ENCODE measurements at places on chromosomes 1 and 21. TPM values are rescaled to one million over a fixed set of nuclear protein-coding genes. Genes with fewer than 3 reads are reported as not detected.

The SFT2D2 gene
- 30.1 TPM for total RNA-seq

The MIXL1 gene
- not detected for total RNA-seq

The GJA9 gene
- total RNA-seq = not detected

The CAMTA1 gene
- total RNA-seq = 98.2 TPM

The HTR1D gene
- total RNA-seq = not detected

The CD1D gene
- total RNA-seq = 0.64 TPM

The WDR64 gene
- total RNA-seq = not detected

The ESRRG gene
- total RNA-seq = 0.72 TPM

The PSRC1 gene
- total RNA-seq = 39.4 TPM

The OR2L3 gene
- not detected for total RNA-seq

The SLFNL1 gene
- not detected for total RNA-seq

GRCh38 chr1:232983375-232983774 is 33.0 kb downstream of the NTPCR start:
- DNase-seq = no peak

GRCh38 chr1:36865602-36865900 is 168.8 kb downstream of the GRIK3 start:
- no peak for DNase-seq

- DNase-seq = no peak
These were observed 43.5 kb downstream of the PLA2G4A start for GRCh38 chr1:186872291-186872690.

DNA sequence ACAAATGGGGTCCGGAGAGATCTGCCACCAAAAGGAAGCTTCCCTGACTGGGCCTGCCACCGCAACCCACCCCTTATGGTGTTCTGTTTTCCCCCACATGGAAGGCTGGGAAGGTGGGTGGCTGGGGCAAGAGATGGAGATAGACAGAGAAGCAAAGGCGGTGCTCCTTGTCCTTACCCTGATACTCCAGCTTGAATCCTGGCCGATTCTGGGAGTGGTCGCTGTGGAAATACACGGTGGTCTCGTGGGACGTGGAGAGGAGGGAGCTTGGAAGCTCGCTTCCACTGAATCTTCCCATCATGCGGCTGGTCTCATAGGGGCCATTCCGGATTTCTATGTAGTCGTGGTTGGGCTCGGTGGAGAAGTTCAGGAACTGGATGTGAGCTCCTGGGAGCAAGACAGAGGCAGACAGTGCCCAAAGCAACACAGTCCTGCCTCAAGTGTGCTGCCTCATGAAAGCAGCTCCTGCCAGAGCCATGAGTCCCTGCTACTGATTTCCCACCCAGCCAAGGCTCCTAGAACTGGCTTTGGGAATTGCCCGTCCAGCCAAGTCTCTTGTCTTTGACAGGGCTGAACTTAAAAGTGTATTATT is 138.5 kb downstream of the ZSCAN20 start:
- no peak for DNase-seq

- DNase-seq = no peak
These were observed 723 bp upstream of the GNAI3 start for GRCh38 chr1:109547463-109548320.

DNA sequence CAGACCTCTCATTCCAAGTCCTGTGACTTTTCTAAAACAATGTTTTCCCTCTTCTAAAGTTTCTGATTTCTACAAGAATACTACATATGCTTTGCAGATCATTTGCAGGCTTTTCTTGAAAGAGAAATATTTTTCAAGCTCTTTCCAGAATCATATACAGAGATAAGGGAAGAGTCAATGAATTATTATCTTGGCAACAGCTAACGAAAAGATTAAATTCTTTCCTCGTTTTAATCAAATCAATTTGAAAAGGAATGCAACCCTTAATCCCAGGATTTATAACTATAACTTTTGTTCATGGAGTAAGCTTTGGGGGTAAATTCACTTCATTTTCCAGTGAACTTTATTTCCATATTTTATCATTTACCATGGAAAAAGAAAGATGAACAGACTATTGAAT is 6.9 kb downstream of the KRTAP11-1 start:
- no peak for DNase-seq

- no peak for DNase-seq
These were observed 197.7 kb downstream of the NRIP1 start for GRCh38 chr21:14866859-14867765.

- no peak for DNase-seq
These were observed 65.0 kb downstream of the LRRC40 start for GRCh38 chr1:70140343-70140742.

GRCh38 chr1:38261574-38261973 is 215.0 kb upstream of the POU3F1 start:
- no peak for DNase-seq

DNA sequence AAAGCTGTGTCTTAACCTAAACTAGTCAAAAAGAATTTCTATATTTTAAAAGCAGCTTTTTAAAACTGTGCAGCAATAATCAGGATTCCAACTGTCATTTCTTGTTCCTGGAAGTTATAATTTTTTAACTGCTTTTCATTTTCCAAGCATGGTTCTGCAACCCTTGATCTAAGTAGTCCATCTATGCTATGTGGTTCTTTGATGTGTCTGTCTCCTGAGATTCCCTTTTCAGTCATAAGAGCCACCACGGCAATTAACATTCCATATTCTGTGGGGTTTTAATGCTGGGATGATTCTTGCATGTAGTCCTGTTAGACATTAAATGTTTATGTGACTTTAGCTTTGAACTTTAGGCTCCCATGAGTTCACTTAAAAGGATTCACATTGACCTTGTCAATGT is 220.4 kb downstream of the TPR start:
- no peak for DNase-seq

- peak; percentile 68 for DNase-seq
These were observed 9.1 kb downstream of the CDKN2C start for GRCh38 chr1:50978852-50979781.

DNA sequence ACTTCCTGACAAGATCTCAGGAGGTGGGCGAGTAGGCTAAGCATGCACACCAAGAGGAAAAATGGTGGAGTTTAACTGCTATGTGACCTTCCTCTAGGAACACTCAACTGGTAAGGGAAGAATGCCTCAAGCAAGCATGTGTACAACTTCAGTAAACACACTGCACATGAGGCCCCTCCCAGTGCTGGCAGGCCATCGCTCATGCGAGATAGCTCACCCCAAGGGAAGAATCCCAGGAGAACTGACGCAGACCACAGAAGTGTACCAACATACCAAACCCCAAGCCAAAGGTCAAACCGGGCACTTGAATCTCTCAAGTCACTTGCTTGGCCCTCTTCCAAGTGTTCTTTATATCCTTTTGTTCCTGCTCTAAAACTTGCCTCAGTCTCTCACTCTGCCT is 40.5 kb upstream of the GALNT2 start:
- no peak for DNase-seq

DNA sequence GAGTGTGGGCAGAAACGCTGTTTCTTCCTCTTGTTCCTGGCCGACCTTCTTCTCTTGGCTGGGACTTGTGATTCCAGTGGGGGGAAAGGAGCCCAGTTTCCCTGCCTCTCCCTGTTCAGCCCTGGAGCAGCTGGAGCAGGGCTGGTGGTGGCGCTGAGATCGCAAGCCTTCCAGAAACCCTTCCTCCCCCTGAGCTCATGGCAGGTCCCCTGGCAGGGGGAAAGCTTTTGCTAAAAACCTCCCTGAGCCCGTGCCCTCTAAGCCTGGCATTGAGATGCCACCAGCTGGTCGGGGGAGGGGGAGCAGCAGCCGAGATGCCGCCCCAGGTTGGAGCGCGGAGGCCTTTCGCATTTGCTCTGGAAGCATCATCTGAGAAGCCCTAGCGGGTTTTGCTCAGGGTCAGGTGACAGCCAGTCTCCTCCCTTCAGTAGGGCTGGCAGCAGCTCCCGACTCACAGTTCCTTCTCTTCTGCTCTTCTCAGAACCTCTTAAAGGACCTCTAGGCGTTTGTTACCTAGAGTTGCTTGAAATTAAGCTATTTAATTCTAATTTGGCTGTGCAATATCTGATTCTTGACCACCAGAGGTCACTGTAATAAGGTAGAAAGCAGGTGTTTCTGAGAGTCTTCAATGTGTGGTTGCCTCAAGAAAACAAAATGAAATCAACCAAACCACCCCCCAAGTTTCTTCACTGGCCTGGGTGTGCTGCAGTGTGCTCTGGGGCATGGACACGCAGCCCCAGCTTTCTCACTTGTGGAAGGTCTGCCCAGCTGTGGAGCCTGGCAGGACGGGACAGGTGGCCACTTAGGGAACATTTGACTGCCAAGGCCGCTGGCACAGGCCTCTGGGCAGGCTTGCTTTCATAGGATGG is 257.3 kb downstream of the CAMTA1 start:
- DNase-seq = peak; percentile 9

DNA sequence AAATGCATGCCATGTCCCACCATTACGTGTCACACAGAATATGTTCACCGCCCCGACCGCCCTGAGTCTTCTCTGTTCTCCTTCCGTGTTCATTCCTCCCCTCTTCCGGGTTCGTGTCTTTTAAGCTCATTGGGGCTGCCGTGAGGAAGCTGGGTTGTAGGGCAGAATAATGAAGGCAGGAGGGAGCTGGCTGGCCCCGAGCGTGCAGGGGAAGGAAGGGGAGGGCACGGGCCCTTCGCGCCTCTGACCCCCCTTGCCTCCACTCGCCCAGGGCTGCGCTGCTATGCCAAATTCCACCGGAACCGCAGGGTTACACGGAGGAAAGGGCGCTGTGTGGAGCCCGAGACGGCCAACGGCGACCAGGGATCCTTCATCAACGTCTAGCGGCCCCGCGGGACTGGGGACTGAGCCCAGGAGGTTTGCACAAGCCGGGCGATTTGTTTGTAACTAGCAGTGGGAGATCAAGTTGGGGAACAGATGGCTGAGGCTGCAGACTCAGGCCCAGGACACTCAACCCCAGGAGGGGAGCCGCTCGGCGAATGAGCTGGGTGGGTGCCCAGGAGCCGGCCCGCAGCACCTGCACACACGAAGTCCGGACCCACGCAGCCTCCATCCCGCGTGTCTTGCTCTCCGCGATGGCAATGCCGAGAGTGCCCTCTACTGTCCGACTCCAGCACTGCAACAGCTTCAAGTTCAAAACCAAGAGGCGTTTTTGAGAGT is 16.5 kb upstream of the AGTRAP start:
- no peak for DNase-seq

- DNase-seq = peak; percentile 92
These were observed 233.1 kb downstream of the PAPPA2 start for GRCh38 chr1:176696109-176696508.

GRCh38 chr1:234878288-234878687 is 250.3 kb downstream of the TOMM20 start:
- no peak for DNase-seq

DNA sequence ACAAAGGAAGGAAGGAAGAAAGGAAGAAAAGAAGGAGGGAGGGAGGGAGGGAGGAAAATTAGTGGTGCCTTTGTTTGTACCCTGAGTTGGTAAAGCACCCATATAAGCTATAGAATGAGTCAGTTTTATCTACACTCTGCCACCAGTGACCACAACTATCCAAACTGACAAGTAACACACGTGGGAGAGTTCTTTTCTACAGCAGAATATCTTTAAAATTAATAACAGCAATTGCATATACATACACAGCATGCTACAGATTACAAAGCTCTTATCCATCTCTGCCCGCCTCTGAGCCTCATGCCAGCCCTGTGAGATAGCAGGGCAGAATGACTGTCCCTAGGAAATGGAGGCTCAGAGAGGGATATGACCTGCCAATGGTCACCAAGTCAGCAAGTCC is 20.3 kb downstream of the CDCP2 start:
- DNase-seq = no peak

- no peak for DNase-seq
These were observed 31.1 kb downstream of the PBX1 start for GRCh38 chr1:164589961-164590507.

GRCh38 chr1:97314685-97315084 is 593.1 kb downstream of the PTBP2 start:
- no peak for DNase-seq

GRCh38 chr1:145859491-145860023 is 676 bp upstream of the PIAS3 start:
- peak; percentile 73 for DNase-seq

- no peak for DNase-seq
These were observed 11.4 kb upstream of the TENT5C start for GRCh38 chr1:117594261-117594990.

DNA sequence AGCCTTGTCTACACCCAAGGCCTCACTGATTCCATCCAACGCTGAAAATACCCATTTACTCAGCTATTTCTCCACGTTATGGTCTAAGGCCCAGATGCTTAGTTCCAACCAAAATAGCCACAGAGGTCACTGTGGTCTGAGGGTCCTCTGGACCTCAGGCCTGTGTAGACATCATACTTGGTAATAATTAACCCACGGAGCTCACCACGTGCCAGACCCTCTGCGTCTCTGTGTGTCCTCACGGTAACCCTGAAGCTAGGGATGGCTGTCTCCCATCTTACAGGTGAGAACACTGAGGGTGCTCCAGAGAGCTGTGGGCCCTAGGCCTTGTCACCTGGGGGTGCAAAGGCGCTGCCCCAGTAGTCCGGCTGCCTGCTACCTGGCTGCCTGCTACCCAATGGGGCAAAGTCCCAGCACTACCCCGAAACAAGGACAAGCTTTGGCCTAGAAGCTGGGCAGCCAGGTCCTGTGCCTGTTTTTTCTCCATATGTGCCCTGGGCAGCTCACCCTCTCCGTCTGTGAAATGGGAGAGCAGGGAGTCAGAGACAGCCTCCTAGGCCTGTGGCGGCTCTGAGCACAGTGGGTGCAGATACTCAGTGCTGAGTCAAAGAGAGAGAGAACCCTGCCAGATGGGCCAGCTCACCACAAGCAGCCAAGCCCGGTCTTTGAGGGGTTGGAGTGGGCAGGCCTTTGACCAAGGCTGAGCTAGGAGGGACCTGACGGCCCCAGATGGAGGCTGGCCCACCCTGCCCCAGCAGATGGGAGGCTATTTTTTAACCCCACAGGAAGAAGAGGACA is 17.0 kb upstream of the RUNX3 start:
- no peak for DNase-seq

GRCh38 chr1:179952186-179952585 is 2.4 kb upstream of the CEP350 start:
- DNase-seq = no peak

DNA sequence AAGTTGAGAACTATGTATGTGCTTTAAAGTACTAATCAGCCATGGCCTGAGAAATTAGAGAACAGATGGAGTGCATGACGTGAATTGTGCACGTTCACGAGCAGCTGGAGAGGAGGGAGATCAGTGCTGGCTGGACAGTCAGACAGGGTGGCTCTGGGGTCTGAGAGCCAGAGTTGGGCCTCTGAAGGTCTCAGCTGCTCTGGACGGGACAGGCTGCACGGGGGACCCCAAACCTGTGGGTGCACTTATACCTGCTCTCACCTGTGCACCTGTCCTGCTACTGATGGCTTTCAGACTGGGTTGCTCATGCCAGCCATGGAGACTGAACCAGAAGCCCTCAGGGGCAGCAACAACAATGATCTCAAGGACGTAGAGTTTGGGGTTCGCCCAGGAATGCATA is 43.5 kb downstream of the UMODL1 start:
- DNase-seq = no peak

- DNase-seq = no peak
These were observed 11.8 kb upstream of the INPP5B start for GRCh38 chr1:37958690-37959089.

DNA sequence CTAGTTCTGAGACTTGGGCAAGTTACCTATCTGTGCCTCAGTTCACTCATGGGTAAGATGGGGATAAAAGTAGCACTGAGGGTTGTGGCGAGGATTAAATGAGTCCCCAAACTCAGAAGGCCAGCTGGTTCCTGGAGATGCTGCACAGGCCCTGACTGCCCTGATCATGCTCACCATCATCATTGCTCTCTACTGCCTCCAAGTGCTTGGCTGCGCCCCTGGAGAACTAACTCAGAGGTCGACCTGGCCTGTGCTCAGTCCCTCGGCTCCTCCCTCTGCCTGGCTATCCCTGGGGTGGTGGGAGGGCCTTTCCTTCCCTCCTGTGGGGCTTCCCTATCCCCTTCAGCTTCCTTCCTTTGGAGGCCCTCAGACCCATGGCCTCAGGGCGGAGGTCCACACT is 5.6 kb downstream of the SLC5A9 start:
- DNase-seq = no peak

Measured in H4 (cell line).